ENCODE measurements at places on chromosomes 7 and 10. TPM values are rescaled to one million over a fixed set of nuclear protein-coding genes. Genes with fewer than 3 reads are reported as not detected.

GRCh38 chr10:99731306-99732032, 458 bp downstream of the COX15 start:
- DNase-seq = no peak

GRCh38 chr10:121442086-121442935, 155.9 kb downstream of the FGFR2 start:
- DNase-seq = no peak

GRCh38 chr7:102082693-102083368, 203.8 kb upstream of the SH2B2 start:
- DNase-seq = no peak

- no peak for DNase-seq
These were observed 548.0 kb downstream of the CALN1 start for GRCh38 chr7:71864130-71864529.

DNA sequence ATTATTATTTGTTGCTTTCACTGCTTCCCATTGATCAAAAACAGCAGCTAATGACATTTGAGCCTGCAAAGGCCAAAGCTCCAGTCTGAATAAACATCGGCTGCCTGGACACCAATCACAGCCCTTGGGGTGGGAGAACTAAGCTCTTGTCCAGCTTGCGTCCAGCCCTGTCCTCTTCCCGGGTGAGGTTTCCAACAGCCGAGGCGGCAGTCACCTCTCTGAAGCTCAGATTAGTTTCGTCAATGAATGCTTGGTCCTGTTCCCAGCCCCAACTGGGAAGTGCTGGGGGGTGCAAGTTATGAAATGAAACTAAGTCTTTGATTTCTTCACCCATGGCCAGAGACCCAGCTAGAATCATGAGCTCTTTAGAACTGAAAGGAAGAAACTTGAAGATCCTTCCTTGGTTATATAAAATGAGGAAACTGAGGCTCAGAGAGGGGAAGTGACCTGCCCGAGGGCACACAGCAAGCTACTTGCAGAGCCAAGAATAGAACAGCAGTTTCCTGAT, 114.0 kb upstream of the TCF7L2 start:
- DNase-seq = no peak

LIPJ gene
- 0.24 TPM for polyA plus RNA-seq

CHRM2 gene
- polyA plus RNA-seq = 3.2 TPM

All from left renal cortex interstitium (tissue), 4 donors.